T1000 (cell line): ENCODE measurements at places on chromosomes 12 and 14.
A peak's percentile ranks its signal among the peaks of the same experiment; 100 is the strongest.

DNA sequence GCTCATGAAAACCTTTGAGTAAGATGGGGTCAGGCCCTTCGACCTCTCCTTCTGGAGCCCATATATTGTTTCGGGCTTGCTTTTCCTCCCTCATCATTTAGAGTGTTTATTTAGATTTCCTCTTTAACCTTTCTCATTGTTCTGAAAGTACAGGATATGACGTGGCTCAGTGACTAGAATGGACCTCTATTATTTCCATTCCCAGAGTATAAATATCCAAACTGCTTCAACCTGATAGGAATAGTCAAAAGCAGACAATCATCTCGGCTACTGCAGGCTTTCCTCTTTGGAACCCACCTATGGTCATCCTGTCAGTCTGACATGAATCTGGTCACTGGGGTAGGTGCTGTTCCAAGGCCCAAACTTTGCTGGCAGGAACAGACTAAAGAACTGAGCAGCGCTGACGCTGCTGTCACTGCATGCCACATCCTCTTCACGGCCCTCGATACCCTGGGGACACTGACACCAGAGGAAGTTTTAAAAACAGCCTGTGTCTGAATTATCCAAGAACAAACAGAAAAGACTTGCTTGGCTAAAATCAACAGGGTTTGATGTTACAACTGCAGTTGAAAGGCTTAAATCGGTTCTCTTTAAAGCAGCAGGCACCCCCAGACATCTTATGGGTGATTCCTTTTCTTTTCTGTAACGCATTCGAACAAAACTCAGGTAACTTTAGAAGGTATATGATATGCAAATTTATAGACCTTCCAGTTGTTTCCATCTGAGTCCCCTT is 5.0 kb upstream of the DDX47 start:
- DNase-seq = no peak

- no peak for DNase-seq
Measured at GRCh38 chr12:130739571-130739970, 23.5 kb upstream of the RIMBP2 start.

- DNase-seq = no peak
Measured at GRCh38 chr12:53325511-53326061, 4.2 kb upstream of the AAAS start.

- DNase-seq = no peak
Measured at GRCh38 chr14:104669697-104670096, 19.7 kb upstream of the INF2 start.

- DNase-seq = no peak
Measured at GRCh38 chr12:105166736-105167135, 59.2 kb downstream of the WASHC4 start.

- no peak for DNase-seq
Measured at GRCh38 chr14:39781466-39781865, 349.2 kb upstream of the FBXO33 start.

DNA sequence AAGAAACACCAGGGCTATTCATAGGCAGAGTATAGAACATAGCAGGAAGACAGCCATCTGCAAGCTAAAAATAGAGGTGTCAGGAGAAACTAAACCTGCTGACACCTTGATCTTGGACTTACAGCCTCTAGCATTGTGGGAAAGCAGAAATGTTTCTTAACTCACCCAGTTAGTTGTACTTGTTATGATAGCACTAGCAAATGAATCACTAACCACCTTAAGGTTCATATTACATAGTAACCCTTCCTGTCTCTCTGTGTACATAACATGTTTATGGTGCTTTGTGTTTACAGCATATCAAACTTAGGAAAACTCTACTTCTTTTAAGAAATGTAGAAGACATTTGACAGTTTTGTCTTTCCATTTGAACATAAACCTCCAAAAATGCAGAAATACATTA is 1031.3 kb downstream of the FSCB start:
- DNase-seq = no peak

DNA sequence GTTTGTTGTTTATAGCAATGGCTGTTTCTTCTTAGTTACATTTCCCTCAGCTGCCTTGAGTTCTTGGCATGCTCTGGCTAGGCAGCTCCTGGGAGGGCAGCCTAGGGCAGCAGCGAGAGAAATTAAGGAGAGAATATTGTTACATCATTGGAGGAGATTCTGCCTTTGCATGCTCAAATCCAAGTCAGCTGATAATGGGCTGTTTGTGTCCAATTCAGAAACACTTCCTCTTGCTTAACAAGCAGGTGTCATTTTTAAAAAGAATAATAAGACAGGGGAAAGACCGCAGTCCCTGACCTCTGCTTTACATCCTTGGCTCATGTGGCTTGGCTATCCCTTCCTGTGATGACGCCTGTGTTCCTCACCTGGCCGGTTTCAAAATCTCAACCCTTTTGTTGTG is 76.9 kb downstream of the ESR2 start:
- DNase-seq = no peak

GRCh38 chr12:27057543-27057942 is 24.8 kb downstream of the C12orf71 start:
- no peak for DNase-seq

DNA sequence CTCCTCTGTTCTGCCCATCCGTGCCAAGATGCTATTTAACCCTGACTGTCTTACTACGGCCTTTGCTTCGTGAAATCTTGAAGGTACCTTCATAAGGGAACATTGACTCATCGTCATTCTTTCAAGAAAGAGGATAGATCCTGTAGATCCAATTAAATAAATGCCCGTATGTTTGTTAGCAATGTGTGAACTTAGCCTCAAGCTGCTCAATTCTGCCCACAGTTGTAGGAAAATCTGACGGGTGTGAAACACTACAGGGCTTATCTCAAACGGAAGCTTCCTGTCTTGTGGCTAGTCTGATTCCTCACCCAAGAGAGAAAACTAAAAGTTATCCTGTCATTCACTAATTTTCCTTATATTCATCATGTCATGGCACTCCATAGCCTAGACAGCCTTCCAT is 168.0 kb upstream of the TBX3 start:
- DNase-seq = no peak

DNA sequence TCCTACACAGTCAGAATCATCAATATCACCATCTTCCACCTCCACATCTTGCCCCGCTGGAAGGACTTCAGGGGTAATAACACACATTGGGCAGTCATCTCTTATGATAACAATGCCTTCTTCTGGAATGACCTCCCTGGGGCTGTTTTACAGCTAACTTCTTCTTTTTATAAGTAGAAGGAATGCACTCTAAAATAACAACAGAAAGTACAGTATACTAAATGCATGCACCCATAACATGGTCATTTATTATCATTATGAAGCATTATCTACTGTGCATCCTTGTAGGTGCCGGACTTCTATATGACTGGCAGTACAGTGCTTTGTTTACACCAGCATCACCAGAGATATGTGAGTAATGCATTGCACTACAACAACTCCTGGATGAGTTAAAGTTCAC is 19.0 kb upstream of the NUAK1 start:
- peak; percentile 37 for DNase-seq

- no peak for DNase-seq
Measured at GRCh38 chr12:9760699-9761418, at the start of gene CD69. CD69 (minus strand) TSS chr12:9760901; CDS start chr12:9760820, 81 bp downstream.

DNA sequence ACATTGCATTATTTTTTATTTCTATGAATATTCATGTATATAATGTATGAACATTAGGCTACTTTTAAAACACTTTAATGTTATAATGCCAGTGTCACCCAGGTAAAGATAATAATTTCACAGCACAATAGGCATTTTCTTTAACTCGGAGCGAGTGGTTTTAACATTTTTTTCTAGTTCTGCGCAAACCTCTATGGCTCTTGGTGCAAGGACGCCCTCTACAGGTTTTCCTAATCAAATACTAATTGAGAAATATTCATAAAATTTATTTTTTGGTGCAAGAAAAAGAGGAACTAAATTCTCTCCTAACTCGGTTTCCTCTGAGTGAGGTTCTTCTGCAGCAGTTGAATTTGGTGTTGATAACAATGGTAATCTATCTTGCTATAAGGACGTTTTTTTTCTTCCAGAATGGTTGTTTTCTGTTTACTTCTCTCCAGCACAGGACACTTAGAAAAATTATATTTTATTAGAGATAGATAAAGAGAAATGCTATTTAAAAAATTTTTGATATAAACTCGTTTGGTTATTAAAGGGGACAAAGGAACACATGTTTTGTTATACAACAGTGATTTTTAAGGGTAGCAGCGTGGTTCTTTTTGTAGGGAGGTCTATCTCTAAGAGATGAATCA is 2.4 kb upstream of the WIF1 start:
- no peak for DNase-seq

DNA sequence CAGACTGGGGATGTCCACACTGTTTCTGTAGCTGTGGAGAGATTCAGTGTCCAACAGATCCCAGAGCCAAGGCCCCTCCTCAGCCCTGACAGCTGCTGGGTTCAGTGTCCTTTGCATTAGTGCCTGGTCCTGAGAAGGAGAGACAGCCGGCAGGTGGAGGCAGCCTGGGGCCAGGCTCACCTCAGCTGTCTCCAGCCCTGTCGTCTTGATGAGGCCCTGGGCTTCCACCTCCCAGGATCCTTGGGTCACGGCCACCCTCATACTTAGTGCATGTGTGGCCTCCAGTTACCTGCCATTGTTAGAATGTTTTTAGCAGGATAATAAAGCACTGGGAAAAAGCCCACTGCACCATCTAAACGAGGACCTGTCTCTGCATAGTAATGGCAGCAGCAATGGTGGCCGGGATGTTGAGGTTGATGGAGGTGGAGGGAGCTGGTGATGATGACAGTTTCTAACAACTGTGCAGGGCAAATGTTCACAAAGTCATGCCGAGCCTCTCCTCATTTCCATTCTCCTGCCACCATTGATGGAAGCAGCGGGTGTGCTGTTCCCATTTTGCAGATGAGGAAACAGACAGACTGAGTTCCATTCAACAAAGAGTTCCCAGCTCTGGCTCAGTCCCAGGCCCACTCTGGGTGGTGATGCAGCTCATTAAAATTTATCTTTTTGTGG is 17.7 kb downstream of the ASB2 start:
- no peak for DNase-seq

DNA sequence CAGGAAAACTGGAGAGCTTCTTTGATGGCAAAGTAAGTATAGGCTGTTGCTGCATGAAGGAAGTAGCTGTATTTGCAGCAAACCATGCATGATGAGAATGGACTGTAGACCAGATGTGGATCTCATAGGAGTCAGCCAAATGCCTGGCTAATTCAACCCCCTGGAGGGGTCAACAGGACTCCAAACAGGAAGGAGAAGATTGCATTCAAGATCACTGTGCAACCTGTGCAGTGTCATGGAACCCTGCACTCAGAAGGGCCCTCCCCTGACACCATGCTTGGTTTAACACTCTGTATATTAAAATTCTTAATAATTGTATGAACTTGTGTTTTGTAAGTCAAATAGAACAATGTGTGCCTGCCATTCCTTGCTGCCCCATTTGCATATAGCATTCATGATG is 225.1 kb upstream of the FSCB start:
- DNase-seq = no peak

DNA sequence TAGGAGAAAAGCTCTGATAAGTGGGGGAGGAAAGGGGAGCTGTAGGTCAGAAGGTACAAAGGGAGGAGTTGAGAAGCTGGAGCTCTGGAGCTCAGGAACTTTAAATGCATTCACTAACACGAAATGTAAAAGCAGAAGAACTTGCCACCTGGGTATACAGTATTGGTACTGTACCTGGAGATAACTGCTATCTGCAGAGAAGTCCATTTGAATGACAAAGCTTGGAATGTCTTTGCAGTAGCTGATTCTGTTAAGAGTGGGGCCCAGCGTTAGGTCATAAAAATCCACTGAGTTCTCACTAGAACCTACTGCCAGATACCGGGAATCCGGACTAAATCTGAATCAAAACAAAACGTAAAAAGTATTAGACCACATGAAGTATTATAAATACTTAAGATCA is 55.6 kb downstream of the ZC3H14 start:
- DNase-seq = no peak

DNA sequence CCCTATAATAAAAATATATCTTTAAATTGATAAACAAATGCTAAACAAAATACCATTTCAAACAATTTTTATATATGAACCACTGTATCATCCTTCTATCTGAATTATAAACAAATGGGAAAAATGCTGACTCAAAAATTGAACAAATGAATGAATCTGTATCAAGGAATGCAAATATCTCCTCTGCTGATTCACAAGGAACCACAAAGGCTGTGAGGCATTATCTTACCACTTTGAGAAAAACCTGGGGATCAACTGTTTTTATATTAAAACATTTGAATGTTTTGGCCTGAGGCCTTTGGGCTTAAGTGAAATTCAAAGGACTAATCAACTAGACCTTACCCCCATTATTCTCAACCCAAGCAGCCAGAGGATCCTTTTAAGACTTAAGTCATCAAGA is 86.3 kb downstream of the EML5 start:
- DNase-seq = no peak

- DNase-seq = no peak
Measured at GRCh38 chr14:54474232-54474793, 14.5 kb downstream of the GMFB start.

- DNase-seq = peak; percentile 74
Measured at GRCh38 chr14:53956427-53957201, at the start of gene BMP4. BMP4 (minus strand) TSS chr14:53956825; CDS start chr14:53952222, 4,603 bp downstream.

DNA sequence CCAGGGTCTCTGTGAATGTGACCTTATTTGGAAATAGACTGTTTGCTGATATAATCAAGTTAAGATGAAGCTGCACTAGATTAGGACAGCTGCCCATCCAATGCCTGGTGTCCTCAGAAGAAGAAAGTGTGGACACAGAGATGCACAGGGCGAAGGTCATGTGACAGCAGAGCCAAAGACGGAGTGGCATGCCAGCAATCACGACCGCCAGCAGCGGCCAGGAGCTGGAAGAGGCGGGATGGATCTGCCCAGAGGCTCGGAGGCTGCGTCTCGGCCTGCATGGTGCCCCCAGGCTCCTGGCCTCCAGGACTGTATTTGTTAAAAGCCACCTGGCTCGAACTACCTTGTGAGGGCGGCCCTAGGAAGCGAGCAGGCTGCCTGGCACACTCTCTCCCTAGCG is 76.5 kb downstream of the RFLNA start:
- DNase-seq = no peak

- no peak for DNase-seq
Measured at GRCh38 chr12:53223389-53224060, 8.5 kb downstream of the RARG start.

DNA sequence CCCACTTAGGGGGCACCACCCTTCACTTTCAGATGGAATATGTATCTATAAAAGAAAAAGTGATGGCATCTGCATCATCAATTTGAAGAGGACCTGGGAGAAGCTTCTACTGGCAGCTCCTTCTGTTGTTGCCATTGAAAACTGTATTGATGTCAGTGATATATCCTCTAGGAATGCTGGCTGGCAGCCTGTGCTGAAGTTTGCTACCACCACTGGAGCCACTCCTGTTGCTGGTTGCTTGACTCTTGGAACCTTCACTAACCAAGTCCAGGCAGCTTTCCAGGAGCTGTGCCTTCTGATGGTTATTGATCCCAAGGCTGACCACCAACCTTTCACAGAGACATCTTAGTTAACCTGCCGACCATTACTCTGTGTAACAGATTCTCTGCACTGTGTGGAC is 44.7 kb downstream of the RIMKLB start:
- no peak for DNase-seq

GRCh38 chr12:52271158-52271557 is 3.3 kb upstream of the KRT86 start:
- DNase-seq = no peak

- peak; percentile 49 for DNase-seq
Measured at GRCh38 chr14:32939254-32940065, 781 bp downstream of the NPAS3 start.
